ENCODE measurements at places on chromosomes 2 and 18.

DNA sequence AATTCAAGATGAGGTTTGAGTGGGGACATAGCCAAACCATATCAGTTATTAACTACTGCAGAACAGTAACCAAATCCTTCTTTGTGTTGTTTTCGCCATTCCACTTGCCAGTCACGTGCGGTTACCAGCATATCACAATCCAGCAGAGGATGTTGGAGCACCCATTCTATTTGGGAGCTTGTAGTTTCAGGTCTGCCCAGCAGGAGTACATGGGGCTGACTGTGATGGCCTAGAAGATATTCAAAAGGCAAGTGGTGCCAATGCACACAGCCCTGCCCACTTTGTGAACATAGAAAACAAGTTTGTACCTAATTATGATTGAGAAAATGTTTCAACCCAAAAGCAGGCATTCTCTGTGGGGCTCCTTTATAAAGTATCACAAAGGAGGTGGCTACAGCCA lies 57.0 kb downstream of the ZNF519 start:
- no peak for DNase-seq

DNA sequence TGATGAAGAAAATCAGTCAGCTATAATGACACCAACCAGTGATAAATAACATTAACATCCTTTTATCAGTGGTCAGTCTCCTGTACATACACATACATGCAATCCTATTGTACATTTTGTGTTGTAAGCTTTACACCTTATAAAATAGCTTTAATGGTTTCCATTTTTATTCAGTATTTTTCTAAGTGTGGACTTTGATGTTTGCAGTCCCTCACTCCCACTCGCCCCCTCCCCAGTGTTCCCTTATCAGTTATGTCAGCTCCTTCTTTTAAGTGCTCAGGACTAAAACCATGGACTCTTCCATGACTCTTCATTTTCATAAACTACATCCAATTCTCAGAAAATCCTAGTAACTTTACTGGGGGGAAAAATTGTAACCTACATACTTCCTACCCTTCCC lies 713.0 kb downstream of the LRRTM4 start:
- DNase-seq: no peak

DNA sequence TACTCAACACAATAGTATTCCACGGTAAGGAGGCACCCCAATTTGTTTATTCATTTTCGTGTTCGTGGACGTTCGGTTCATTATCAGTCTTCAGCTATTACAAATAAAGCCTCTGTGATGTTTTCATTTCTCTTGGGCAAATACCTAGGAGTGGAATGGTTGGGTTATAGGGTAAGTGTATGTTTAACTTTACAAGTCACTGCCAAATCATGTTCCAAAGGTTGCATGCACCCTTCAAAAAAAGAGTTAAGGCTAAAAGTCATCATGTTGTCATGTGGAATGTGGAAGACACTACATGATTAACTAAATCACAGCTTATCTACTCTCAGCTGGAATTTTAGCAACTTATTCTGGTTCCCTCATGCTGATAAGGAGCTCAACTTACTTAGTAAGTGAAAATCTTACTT lies 15.8 kb downstream of the INO80C start:
- no peak for DNase-seq

DNA sequence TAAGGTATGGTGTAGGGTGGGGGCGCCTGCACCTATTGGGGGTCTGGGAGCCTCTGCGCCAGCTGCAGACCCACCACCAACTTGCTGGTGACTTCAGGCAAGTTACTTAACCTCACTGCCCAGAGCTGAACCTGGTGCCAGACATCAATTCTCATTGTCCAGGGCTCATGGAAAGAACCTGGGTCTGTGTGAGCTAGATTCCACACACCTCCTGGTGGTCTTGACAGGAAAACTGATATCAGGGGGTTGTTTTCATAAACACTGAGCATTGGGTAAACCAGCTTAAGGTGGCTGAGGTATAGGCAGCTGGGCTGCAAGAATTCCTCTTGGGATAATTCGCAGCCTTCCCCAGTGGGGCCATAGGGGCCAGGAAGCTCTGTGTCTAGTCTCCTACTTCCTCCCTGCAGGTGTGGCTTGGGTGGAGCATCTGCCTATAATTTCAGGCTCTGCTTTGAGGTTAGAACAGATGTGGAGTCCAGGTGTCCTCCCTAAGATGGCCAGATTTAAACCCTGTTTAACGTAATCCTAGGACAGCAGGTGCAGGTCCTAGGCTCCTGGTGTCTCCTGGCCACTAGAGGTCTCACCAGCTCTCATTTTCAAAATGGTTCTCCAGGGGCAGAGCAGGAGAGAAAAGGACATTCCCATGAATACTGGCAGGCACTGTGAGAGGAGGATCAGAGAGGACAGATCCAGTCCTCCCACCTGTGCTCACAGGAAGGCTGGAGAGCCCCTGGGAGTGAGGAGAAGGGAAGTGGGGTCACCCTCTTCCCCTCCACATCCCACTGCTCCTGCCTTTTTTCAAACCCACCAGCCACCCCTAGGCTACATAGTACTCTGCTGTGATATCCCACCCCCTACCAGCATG lies 100.4 kb upstream of the SMAD2 start:
- no peak for DNase-seq

DNA sequence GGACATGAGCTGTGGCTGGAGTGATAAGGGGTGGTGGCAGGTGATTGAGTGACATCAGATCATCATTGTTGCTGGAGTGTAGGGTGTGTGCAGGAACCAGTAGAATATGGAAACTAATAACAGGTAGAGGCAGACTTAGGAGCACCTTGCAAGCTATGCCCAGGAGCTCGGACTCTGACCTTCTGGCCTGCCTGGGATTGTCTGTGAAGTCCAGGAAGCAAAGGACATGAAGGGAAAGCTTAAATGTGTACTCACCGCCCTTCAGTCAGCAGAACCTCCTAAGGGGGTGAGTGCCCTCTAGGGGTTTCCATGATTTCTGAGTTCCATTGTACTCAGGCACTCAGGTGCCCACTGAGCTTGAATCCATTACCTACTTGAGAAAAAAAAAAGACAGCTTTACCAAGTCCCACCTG lies 104.2 kb downstream of the CRIM1 start:
- DNase-seq: no peak

- DNase-seq: no peak
These were observed 17.8 kb downstream of the HNRNPLL start for GRCh38 chr2:38584881-38585280.

DNA sequence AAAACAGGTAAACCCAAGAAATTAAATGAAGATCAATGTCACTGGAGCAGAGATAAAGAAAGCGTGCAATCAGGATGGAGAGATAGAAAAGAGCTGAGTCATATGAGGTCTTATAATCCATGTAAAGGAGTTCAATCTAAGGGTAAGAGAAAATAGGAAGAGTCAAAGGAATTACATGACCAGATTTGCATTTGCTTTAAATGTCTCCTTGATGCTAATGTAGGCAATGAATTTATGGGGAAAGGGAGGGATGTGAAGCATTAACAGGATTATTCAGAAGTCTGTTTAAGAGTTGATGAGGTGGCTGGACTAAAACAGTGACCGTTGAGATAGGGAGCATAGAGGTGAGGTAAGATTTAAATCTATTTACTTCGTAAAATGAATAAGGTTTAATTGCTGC lies 623.1 kb downstream of the MBD2 start:
- no peak for DNase-seq

- DNase-seq: no peak
These were observed 15.8 kb downstream of the ADI1 start for GRCh38 chr2:3503483-3503882.

GRCh38 chr2:122323927-122324326 lies 568.5 kb downstream of the TSN start:
- no peak for DNase-seq

DNA sequence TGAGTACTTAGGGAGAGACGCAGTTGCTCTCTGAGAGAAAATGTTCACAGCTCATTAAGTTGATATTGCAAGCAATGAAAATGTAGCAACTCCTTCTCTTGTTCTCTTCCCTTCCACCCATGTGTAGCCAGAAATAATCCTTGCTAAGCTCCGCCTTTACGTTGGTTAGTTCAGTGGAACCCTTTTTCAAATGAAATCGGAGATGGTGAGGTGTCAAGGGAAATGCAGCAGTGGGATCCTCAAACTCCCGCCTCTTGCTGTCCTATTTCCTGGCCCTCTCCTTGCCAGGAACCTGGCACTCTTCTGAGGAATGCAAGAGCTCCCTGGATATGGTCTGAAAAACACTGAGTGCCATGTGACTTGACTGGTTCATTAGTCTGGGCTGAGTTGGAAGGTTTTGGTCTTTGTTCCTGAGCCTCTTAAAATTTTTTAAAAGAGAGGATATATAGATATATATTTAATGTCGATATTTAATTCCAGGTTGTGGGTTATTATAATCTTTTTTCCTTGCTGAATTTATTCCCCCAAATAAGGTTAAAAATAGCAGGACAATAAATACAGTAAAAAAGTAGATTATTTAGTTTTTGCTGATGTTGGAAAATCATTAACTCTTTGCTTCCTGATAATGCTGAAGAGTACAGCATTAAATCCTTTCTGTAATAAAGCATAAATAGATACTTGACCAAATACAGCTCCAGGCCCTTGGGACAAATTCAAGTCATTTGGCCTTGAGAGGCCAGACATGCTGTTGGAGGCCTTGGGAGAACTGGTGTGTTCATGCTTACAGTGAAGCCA lies 116.2 kb downstream of the EML6 start:
- no peak for DNase-seq

DNA sequence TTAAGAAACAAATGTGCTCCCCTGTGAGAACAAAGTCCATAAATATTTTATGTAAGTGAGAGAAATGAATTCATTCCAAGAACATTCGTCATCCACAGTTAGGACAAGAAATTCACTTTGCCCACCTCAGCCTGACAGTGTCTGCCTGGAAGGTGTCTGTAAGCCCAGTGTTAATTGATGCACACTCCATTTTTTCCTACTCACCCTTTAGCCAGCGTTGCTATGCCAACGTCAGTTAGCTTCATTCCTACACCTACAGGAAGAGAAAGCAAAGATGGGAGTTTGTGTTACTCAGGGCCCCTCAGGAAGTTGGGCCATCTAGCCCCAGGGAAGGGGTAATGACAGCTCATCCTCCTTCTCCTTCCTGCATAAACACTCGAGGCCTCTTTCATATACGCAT lies 131.0 kb downstream of the ALPK2 start:
- no peak for DNase-seq

- no peak for DNase-seq
These were observed 36.2 kb downstream of the KDM3A start for GRCh38 chr2:86477349-86477748.

DNA sequence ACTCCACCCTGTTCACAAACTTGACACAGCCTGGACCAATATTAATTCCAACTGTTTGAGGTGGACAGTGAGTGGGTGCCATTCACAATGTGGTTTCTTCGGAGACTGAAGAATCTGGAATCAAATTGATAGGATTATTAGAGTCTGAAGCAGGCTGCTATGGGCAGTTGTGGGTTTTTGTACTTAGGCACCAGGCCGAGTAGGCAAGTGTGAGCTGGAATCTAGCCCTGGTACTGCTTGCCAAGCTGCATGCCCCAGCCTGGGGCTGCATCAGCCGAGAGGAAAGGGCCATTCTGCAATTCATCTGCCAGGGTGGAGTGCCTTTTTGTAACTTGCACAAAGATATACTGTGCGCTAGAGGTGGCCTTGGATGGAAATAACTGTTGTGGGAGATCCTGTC lies 654.7 kb upstream of the FANCL start:
- no peak for DNase-seq

DNA sequence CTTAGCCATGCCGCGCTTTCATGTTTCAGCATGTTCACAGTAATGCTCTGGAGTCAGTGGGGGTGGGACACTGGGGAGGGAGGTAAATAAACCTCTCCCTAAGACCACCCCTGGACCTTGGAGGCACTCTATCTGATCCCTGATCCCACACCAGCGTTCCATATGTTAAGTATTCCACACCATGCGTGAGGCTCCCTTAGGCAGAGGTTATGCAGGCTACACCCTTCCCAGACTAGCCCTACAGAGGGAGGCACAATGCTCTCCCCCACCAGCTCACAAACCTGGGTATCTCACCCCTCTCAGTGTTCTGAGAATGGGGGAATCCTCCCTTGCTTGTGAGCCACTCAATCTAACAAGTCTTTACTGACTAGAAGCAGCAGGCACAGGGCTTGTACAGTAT lies 1610.4 kb upstream of the ZEB2 start:
- DNase-seq: no peak

DNA sequence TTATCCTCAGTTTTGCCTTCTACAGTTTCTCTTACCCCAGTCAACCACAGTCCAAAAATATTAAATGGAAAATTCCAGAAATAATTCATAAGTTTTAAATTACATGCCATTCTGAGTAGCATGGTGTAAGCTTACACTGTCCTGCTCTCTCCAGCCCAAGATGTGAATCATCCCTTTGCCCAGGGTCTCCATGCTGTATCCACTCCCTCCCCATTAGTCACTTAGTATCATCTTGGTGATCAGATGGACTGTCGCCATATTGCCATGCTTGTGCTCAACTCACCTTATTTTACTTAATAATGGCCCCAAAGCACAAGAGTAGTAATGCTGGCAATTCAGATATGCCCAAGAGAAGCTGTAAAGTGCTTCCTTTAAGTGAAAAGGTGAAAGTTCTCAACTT lies 18.5 kb upstream of the CCNT2 start:
- no peak for DNase-seq

DNA sequence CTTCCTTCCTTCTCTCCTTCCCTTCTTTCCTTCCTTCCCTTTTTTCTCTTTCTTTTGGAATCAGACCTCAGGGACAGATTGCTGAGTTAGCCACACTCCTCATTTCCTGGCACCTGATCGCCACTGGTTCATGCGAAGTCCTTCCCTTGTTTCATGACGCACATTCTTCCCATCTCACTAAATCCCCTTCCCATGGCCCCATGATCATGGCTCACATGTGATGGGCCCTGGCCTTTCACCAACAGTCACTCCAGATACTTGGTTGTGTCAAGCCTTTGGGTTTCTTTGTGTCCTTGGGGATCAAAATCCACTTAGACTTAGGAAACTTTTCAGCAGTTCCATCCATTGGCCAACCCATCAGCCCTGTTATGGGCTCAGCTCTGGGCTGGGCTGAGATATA lies 23.8 kb upstream of the ASPRV1 start:
- no peak for DNase-seq

DNA sequence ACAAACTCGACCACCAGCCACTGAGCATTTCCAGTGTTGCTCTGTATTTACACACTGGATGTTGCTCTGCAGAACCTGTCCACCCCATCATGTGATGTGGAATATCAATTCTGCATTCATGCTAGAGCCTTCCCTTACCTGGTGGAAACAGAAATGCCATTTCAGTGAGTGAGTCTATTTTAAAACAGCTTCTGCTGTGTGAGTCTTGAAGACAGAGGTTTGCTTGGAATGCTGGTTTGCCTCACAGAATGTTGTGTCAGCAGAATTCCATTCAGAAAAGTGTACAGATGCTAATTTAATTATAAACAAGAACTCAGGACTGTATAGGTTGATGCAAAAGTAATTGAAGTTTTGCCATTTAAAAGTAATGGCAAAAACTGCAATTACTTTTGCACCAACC lies 118.3 kb downstream of the MAP3K20 start:
- no peak for DNase-seq

DNA sequence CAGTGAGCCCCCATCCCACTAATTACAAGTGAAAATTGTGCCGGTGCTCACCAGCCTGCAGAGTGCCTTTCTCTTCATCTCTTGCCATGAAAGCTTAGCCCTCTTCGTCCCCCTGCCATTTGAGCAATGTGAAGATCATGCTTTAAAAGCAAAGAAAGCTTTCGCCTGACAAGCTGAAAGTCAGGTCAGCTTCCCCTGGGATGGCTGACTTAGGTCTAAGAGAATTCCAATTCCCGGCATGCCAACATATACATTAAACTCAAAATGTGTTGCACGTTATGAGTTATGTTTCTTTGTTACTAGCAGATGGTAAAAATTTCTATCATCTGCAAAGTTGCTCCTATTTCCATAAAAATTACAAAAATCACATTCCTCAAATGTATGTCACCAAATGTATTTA lies 129.8 kb downstream of the AFF3 start:
- DNase-seq: no peak
